ENCODE measurements at places on chromosomes 16 and 17.
A peak's percentile ranks its signal among the peaks of the same experiment; 100 is the strongest.

- peak; percentile 56 for DNase-seq
These were observed at the start of gene CES2 for GRCh38 chr16:66935314-66936011. Gene CES2 (plus strand): TSS chr16:66935516. CDS start chr16:66935636, 120 bp downstream.

DNA sequence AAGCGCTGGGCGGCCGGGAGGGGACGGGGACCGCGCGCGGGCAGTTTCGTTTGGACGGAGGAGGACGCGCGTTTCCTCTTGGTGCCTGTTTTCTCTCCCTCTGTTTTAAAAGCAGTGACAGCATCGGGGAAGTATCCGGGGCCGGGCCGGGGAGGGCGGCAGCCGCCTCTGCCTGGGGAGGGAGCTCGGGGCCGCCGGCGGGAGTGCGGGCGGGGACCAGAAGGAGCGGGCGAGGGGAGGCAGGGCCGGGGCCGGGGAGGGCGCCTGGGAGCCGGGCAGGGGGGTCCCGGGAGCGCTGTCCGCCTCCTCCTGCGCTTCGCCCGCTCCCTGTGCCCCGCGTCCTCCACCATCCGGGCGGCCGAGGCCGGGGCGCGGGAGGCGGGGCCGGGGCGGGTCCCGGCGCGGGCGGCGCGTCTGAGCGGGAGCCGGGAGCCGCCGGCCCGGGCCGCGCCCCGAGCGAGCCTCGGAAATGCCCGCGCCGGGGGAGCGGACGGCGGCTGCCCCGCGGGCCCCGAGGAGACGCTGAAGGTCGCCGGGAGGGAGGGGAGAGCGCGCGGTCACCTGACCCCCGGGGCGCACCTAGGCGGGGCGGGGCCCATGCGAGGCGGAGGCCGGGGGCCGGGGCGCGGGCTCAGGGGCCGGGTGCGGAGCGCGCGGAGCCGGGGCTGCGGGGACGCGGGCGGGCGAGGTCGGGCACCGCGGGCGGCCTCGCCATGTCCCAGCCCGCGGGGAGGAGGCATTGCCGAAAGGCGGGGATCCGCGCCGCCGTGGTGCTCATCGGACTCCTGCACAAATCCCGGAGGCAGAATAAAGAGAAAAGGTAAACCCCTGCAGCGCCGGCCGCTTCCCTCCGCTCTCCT lies 57.3 kb downstream of the RAP1GAP2 start:
- peak; percentile 79 for DNase-seq

GRCh38 chr16:73002866-73003265 lies 45.1 kb downstream of the ZFHX3 start:
- no peak for DNase-seq

- no peak for DNase-seq
These were observed 67.2 kb upstream of the CLEC3A start for GRCh38 chr16:77955127-77955526.

GRCh38 chr16:11271610-11272009 lies 1.8 kb downstream of the PRM3 start:
- DNase-seq, result no peak

DNA sequence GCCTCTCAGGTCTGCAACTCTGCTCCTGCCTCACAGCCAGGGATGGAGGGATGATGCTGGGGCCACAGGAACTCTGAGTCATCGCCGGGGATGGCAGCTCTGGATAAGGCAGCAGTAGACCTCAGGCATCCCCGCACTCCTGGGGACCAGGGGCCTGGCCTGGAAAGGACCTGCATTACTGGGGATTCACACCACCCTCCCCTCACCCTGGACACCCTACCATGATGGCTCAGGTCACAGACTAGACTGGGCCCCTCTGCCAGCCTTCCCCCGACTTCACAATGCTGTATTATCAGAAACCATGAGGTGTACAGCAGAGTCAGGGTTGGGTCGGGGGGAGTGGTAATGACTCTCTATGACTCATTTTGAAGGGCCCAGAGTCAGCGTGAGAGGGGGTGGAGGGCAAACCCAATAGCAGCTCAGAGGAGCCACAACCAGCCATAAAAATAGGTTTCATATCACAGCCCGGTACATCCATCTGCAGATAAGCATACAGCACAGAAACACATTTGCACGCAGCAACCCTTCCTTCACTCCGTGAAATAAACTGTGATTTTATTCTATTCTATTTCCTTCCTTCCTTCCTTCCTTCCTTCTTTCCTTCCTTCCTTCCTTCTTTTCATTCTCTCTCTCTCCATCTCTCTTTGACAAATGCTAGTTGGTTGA lies 28.8 kb downstream of the DYNLRB2 start:
- no peak for DNase-seq

DNA sequence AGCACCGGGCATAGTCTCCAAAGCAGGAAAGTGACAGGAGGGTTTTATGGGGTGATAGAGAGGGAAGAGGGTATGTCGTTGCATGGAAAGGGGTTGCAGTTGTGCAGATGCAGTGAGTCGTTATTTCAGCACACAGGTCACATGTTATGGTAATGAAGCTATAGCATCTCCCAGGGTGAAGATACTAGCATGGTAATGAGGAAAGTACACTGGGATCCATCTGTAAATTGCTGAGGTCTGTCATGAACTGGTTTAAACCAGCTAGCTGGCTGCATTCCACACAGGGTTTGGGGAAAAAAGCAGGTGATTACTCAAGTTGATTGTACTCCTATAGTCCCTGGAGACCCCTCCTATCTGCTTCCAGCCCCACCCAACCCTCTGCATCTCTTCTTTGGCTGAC lies 11.7 kb downstream of the COX11 start:
- DNase-seq, result peak; percentile 22
